ENCODE measurements at places on chromosomes 2 and 18.

DNA sequence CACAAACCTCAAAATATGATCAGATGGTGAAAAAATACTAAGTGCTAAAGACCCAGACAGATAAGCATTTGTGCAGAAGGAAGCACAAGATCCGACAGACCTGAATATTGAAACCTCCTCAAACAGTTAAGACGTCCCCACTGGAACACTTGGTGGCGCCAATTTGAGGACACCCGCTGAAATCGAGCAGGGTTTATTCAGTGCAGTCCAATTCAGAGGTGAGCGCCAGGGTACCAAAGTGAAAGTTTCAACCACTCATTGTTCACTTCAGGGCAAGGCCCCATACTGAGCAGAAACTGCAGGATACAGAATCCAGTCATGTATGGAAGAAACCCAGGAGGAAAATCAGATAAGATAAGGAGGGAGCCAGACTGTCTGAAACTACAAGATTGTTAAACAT lies 417.6 kb downstream of the LRRTM4 start:
- no peak for DNase-seq

- DNase-seq: no peak
Observed at GRCh38 chr2:60045456-60045855, 508.0 kb downstream of the BCL11A start.

DNA sequence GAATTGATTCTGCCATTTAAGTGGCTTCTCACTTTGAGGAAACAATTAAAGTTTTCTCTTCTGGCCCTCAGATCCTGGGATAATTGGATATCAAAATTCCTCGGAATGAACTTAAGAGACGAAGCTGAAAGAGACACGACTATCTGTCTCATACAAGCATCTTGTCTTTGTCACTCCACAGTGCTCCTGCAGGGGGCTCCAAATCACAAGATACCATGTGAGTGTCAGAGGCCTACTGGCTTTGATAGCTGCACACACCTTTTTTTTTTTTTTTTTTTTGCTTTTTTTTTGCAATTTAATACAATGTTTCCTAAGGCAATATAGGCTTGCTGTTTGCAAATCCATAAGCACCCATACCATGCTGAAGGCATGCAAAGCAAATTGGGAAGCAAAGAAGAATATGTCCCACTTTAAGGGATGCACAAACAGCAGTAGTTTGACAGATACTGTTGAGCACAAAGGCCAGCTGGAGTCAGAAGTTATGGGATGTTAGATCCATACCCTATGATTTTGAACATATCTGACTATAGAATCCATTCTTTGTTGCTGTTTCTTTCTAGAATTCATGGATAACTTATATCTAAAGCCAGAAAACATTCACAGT lies 109.0 kb upstream of the CBLN2 start:
- no peak for DNase-seq

GRCh38 chr2:8633735-8634313 lies 48.0 kb upstream of the ID2 start:
- DNase-seq: no peak

GRCh38 chr2:19829672-19830071 lies 72.1 kb downstream of the TTC32 start:
- DNase-seq: no peak

GRCh38 chr18:77065221-77065981 lies 67.2 kb downstream of the MBP start:
- no peak for DNase-seq

- no peak for DNase-seq
Observed at GRCh38 chr2:202278944-202279343, 13.4 kb downstream of the NOP58 start.

DNA sequence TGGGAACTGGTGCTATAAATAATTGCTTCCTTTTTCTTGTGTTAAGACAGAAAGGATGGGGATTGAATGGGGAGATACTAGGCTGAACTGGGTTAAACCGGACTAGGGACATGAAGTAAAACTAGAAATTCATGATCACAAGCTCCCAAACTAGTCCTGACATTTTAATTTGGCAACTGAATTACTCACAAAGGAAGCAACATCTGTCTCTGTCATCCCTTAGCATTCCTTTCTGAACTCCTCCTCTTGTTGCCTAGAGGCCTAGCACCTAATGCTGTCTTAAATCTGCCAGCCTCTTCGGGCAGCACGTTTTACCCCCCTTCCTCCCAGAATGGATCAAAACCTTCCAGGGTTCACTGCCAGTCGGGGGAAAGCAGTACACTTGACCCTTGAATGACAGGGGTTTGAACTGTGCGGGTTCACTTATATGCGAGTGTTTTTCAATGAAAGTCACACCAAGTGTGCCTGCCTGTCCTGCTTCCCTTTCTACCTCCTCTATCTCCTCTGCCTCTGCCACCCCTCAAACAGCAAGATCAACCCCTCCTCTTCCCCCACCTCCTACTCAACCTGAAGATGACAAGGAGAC lies 8.2 kb downstream of the KCTD1 start:
- DNase-seq: no peak

GRCh38 chr18:10497206-10497749 lies 28.5 kb upstream of the NAPG start:
- DNase-seq: no peak

DNA sequence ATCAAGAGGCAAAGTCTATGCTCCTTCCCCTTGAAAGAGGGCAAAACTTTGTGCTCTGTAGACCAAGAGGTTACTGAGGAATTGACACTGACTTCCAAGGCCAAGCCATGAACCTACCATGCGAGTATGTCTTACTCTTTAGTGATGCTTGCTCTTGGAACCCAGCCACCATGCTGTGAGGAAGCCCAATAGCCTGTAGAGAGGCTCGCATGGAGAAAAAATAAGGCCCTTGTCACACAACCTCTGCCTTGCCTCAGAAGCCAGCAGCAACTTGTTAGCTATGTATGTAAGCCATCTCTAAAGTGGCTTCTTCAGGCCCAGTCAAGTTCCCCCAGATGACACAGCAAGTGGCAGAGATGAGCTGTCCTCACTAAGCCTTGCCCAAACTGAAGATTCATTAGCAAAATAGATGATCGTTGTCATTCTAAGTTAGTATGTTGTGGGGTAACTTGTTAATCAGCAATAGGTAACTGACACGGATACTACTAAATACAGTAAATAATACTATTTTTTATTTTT lies 66.1 kb upstream of the RGPD5 start:
- DNase-seq: no peak

DNA sequence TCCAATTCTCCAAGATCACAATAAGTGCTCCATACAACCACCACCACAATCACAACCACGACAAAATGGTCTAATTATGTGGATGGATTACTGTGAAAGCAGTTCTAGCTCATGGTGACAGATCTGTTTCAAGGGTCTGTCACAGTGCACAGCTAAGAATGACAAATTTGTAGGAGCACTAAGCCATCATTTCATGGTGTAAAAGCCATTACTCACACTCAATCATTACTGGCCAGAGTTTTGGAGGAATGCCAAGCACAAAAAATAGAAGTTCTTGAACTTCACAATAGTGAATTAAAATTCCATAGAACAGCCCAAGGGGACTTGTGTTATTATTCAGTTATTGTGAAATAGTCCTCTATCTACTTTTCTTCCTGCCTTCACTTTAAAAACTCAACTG lies 2.3 kb downstream of the CPS1 start:
- no peak for DNase-seq

- DNase-seq: no peak
Observed at GRCh38 chr2:188773075-188773474, 201.1 kb upstream of the COL3A1 start.

DNA sequence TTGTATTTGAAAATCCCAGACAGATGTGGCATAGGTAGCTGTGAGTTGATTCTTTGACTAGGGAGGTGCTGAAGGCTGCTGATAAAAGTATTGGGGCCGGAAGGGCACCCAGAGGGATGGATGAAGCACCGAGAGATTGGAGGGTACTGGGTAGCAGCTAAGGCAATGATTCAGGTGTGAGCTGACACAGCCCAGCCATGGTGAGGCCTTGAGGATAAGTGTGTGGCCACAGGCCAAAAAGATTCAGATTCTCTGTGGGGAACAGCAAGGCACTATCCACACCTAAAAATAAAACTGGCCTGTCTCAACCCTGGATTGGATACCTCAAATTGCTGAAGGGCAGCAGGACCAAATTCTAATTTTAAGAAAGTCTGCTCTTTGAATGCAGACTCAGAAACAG lies 35.2 kb downstream of the RDH14 start:
- no peak for DNase-seq

- no peak for DNase-seq
Observed at GRCh38 chr18:9130806-9131205, 5.8 kb upstream of the ANKRD12 start.

DNA sequence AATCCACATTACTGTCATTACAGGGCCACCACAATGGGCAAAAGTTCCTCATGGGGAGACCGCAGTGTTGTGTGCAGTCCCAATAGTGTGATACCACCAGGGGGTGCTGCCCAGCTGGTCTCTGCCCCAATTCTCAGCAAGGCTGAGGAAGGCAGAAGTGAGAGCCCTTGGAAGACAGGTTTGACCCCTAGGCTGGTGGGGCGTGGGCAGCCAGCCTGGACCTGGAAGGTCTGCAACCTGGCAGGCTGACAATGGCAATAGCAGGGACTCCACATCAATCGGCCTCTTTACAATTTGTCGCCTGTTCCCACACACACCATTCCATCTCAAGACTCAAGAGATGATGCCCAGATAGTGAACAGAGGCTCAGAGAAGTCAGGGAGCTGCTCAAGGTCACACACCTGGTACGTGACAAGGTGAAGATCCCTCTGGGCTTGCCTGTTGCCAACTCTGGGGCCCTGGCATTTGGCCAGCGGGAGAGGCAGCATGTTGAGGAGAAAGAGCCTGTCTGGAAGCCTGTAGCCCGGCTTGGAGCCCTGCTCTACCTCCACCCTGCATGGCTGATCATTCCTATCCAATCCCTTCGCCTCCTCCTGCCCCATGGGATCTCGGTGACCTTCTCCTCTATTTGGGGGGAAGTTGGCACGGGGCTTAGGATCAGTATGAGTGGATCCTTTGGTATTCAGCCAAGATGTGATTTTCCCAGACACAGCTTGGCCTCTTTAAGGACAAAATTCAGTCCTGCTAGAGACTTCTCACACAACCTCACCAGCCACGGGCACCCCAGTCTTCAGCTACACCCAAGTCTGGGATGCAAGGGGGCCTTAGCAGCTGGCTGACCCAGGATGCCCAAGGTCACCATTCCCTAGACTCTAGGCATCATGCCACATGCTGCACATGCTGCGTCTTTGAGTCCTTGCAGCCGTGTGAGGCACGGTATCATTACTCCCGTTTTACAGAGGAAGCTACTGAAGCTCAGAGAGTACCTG lies 2.9 kb upstream of the ATOH8 start:
- DNase-seq: peak; percentile 7

DNA sequence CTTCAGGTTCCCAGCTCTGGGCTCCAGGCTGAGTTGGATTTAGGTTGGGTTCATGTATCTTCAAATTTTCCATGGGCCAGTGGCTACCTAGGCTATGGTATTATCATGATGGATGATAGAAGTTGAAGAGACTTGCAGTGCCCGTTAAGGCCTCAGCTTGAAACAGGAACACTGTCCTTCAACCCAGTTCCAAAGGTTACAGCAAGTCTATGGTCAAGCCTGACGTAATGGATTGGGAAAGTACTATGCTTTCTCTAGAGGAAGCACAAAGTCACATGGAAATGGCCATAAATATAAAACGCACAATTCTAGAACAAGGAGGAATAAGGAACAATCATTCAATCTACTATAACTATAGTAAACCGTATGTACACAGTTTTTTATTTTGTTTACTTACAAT lies 593.2 kb downstream of the ZEB2 start:
- no peak for DNase-seq

- DNase-seq: no peak
Observed at GRCh38 chr18:27887287-27887686, 289.6 kb downstream of the CDH2 start.

DNA sequence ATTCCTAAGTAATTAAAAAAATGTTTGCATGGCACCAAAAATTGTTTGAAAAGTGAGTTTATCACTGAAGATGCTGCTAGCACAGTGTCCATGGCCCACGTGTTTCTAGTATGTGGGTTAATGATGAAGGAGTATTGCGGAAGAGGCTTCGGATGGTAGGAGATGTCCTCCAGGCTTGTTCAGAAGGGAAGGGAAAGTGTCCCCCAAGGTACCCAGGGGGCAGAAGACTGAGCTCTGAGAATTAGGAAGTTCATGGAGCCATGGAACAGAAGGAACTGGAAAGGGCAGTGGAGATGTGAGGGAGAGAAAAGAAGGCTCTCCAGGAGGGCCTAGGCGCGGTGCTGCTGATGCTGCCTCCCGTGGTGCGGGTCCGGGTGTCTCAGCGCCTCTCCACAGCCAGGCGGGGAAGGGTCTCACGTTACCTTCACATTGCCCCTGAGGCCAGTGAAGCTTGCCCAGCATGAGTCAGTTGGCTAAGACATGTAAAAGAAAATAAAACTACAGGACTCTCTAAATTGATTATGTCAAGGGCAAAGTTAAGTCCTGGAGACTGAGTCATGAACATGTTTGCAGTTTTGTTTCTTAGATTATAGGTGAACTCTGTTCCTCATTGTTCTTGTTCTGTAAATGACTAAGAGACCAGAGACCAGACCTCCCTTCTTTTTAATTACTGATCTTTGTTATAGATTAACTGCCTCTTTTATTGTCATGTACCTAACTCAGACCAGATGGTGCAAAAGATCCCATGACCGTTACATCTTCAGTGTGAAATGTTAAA lies 89.0 kb downstream of the MTCL1 start:
- no peak for DNase-seq

DNA sequence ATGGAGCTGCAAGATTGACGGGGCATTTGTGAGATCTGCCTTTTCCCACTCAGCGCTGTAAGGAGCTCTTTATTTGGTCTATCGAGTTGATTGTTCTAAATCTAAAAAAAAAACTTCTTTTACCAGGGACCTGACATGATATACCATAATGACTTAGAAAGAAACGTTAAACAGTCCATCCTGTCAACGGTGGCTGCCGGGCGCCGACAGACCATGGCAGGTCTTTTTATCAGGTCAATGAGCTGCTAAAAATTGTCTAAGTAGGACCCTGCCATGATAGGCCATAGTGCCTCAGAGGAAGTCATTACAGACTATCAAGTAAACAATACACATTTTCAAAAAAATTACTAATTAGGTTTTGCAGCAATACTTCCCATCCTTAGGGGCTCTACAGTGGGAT lies 87.9 kb downstream of the KLHL14 start:
- no peak for DNase-seq

DNA sequence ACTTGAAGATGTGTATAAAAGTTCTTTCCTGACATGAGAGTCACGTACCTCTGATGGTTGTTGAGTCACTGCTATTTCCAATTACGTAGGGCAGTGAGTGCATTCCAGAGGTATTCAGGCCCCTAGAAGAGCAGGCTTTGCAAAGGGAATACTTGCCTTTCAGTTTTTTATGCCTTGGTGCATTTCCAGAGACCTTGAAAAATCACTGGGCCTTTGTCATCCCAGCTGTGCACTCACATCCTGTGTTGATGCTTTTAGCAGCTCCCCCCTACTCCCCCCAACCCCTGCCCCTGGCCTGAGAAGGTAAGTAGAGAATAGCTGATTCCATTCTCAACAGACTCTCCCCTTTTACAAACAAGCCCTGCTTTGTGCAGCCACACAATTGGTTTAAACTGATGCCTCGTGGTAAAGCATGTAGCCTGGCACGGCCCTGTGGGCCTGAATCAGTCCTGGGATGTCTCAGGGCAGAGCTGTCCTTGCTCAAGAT lies 174.2 kb downstream of the PRPF40A start:
- DNase-seq: no peak

Data from stimulated activated CD4-positive, alpha-beta T cell treated with anti-CD3 and anti-CD28 coated beads, Interleukin-1b, Interleukin-23, amount 100 ng/mL, for 1 hour (primary cell).